ENCODE measurements at places on chromosomes 11 and 22.

DNA sequence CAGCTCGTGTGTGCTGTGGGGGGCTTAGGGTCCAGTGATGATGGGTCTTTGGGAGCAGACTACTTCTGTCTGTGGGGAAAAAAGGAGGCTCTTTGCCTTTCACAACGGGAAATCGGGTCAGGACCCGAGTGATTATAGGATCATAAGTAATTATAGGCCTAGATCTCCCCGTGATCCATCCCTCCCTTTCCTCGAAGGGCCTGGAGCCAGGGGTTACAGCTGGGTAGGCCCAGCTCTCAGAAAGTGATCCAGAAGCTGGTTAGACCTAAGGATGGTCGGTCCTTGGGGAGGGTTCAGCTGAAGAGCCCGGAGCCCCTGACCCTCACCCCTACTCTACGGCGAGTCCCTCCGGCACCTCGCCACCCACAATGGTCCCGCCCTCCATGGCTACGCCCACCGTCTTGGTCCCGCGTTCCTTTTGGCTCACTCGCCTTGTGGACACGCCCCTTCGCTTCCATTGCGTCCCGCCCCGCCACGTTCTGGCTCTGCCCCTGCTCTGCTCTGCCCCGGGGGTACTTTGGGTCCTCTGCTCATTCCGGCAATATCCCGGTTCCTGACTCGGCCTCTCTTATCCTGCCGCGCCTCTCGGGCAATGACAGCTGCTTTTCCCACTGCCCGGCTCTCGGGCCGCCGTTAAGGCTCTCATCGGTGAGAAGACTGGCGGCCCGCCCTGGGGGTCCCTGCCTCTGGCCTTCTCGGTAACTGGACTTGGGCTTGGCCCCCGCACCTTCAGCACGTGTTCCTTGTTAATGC lies 5.0 kb downstream of the IGSF22 start:
- DNase-seq: peak; percentile 78

- DNase-seq: no peak
Observed at GRCh38 chr22:47176573-47177333, 414.3 kb downstream of the TBC1D22A start.

DNA sequence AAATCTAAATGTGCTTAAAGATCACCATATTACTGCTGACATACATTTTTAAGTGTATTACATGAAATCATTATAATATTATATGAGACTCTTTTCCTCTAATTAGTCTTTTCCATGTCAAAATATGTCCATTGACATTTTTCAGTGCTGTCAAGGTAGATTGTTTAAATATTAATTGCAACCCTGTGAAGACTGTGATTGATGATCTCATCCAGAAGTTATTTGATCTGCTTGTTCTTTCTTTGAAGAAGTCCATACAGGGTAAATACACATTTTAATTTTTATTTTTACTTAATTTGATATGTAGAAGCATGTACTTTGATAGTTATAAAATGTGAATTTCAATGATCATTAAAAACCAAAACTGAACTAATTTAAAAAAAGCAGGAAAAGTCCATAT lies 38.4 kb downstream of the DYNC2H1 start:
- no peak for DNase-seq

DNA sequence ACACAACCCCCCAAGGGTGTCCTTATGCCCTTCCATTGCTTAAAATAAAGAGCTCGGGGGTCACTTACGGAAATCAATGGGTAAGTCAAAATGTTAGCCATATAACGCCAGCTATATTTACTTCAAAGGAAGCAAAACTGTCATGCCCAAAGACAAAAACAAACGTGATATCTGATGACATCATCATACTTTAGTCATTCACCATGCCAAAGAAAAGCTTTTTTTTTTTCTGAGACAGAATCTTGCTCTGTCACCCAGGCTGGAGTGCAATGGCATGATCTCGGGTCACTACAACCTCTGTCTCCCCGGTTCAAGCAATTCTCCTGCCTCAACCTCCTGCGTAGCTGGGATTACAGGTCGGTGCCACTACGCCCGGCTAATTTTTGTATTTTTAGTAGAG lies 47.7 kb upstream of the SC5D start:
- DNase-seq: no peak

DNA sequence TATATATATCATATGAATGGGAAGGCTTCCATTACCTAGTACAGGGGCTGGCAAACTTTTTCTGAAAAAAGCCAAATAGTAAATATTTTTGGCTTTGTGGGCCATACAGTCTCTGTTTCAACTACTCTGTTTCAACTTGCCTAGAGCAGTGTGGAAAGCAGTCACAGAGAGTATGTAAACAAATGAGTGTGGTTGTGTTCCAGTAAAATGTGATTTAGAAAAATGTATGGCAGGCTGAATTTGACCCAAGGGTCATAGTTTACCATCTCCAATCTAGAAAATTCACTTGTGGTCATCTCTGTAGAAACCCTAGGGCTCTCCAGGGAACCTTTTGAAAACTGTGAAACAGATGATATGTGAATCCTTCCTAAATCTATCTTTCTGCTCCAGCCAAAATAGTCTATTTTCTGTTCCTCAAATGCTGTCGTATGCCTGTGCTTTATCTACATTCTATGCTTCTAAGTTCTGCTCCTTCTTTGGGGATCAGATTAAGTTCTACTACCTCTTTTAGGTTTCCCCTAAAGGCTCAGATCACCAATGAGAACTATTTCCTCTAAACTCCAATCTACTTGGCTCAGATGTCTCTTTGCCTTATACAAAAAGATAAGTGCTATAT lies 356.2 kb downstream of the METTL15 start:
- no peak for DNase-seq

GRCh38 chr11:93330446-93330984 lies at the start of gene DEUP1:
Gene DEUP1, plus strand, starts transcription at chr11:93330742. Its CDS starts 1,518 bp downstream, at chr11:93332260.
- no peak for DNase-seq

DNA sequence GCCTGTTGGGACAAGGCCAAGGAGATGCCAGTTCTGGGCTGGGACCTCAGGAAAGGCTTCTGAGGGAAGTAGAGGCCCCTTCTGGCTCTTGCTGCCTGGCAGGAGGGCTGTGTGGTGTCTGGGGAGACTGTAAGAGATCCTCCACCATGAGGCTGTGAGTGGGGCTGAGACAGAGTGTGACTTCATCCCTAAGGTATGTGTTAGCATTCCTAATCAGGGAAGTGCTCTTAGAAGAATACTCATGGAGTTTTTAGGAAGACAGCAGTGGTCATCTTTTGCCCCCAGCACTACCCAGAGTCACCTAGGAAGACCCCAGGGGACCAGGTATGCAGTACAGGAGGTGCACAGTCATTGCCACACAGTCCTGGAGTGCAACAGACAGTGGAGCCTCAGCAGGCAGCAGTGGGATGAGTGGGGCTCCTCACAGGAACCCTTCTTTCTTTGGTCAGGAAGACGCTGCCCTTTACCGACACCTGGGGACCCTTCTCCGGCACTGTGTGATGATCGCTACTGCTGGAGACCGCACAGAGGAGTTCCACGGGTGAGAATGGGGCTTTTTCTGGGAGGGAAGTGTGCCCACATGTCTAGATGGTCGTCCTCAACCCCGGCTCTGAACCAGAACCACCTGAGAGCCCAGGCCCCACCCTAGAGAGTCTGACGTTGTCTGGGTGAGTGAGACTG lies 2.8 kb downstream of the RIC8A start:
- no peak for DNase-seq

- DNase-seq: no peak
Observed at GRCh38 chr22:27588268-27588667, 213.3 kb downstream of the MN1 start.

DNA sequence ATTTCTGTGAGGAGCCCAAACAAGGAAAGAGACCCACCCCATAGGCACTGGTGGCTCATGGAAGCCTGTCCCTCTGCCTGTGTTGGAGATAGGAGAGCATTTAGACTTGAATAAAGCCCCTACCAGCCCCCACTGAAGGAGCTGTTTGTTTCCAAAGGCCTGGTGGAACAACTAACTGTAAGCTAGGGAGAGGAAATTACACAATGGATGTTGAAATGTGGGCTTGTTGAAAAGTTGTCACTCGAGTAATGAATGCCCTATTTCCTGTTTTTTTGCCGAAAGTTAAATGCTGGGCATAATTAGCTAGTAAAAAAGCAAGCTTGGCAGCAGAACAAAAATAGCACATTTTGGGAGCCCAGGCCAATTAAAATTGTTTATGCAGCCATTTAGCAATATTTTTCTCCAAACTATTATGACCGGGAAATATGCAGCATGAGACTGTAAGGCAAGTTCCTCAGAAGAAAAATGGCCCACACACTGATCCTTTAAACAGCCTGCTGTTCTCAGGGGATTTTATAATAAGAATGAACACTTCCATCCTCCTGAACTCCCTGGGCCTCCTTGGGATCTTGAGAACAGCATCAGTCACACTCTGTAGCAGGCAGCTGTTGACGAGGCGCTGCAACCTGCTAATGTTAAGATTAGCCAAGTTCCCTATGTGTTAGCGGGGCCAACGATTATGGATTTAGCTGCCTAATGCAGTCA lies 38.6 kb upstream of the LMO2 start:
- DNase-seq: no peak

GRCh38 chr11:45846974-45847910 lies at the start of gene CRY2:
Gene CRY2, plus strand, starts transcription at chr11:45847475. Its CDS starts 16 bp downstream, at chr11:45847491.
- peak; percentile 98 for DNase-seq

DNA sequence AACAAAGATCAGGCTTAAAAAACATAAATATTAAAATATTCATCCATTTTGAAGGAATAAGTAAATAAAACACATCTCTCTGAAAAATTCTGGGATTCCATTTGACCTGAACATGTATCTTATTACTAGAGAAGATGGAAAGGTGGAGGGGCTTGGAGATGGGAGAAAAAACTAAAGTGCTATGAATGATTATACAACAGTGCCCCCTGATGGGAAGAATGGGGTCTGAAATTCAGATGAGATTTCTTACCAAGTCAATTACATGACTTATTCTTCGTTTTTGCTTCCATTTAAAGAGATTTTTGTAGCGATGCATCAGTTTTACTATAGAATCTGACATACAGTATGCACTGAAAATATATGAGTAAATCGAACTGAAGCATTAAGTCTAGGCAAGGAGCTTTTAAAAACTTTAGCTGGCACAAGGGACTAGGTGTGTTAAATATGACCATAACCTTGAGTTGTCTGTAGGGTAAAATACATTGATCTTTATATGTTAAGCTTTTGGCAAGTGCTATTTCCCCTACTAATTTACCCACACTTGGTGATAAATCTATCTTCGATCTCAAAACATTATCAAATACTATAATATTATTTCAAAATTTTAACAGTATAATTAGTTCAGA lies 718.8 kb downstream of the CNTN5 start:
- no peak for DNase-seq

- DNase-seq: no peak
Observed at GRCh38 chr11:91653079-91653754, 571.4 kb upstream of the FAT3 start.

DNA sequence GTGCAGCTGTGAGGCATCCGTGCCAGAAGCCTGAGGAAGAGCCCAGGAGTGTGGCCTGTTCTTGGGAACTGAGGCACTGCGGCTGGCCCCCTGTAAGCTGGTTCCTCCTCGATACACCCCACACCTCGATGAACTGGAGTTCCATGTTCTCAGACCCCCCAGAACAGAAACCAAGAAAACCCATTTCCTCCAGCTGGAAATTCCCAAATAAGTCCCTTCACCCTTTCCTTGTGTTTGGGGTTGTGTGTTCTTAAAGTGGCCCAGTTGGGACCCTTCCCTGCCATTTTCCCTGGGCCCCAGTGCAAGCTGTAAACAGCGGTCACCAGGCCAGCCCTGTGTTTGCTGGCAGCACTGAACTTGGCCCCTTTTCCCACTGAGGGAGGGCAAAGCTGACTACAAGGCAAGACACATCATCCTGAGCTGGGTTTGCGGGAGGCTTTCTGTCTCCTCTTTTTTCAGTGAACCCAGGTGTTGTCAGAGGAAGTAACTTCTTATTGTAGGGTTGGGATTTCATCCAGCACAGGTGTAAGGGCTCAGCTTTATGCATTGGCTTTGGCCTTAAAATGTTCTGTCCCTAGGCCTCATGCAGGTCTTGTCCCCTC lies 60.1 kb upstream of the MPEG1 start:
- DNase-seq: no peak

DNA sequence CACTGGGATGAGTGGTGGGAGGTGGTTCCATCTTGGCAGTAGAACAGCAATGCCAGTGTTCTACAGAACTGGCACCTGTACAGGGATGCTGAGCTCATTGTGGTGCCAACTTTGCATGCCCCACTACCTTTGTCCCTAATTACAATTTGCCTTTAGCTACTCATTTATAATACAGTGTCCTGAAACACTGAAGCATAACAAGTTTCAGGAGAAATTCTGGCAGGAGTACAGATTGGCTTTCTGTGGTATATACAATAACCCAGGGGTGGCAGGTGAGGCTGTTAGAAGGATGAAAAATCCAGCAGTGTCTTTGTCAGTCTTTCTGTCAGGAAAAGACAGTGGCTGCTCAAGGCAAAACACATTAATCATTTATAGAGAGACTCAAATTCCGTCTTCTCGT lies 240.3 kb downstream of the FAM76B start:
- DNase-seq: no peak

DNA sequence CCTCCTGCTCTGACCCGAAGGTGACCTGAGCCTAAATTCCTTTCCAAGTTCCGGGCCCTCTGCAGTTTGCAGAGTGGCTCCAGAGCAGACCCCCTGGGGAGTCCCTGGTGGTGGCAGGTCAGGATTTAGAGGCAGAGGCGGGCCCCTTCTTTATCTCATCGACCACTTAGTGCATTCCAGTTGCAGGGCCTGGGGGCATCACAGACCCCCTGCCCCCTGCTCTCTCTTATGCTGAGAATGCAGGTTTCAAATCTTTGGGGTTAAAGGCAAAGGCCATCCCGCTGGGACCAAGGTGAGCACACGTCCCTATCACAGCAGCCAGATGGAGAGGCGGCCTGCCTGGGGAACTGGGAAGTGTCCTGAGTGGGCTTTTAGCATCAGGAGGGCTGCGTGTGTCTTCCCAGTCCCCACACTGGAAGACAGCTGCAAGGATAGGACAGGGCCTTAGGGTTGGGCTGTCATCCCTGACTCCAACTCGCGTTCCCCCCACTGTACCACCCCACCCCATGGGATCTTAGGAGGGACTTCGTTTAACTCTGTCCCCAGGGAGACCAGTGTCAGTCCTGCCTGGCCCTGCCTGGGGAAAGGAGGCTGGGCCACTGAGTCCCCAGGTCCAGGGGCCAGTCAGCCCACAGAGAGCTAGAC lies 11.3 kb downstream of the DERL3 start:
- DNase-seq: no peak

GRCh38 chr11:111419641-111420327 lies 40.7 kb upstream of the POU2AF1 start:
- no peak for DNase-seq

DNA sequence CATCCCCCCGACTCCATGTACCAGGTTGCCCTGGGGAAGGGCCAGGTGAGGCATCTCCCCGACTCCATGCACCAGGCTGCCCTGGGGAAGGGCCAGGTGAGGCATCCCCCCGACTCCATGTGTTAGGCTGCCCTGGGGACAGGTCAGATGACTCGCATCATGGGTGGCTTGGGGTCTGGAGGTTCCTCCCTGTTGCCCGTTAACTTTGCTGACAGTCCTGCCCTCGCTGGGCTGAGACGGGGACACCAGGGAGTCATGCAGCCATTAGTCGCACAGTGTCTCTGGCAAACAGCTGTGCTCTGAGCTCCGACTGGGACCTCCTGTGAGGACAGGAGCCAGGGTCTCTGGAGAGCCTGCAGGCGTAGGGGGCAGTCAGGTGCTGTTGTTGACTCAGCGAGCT lies 336.1 kb downstream of the TBC1D22A start:
- DNase-seq: no peak
